ENCODE measurements at places on chromosomes 1 and 21.

- DNase-seq, result no peak
These were observed 113.9 kb downstream of the PEX14 start for GRCh38 chr1:10588640-10589039.

- DNase-seq, result no peak
These were observed 32.6 kb downstream of the CTBS start for GRCh38 chr1:84541679-84542078.

DNA sequence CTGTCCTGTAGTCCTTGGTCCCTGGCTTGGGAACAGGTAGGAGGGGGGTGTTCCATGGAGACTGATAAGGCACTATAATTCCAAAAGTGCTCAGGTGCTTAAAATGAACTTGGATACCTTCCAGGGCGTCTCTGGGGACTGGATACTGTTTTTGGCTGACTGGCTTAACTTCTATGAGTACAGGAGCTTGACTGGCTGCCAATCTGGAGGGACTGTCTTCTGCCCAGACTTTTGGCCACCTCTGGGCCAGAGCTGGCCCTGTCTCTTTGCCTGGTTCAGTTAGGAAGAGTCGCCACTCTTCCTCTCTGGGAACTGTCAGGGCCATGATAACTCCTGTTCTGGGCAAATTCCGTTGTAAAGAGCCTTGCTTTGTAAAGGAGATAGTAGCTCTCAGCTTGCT, 407.0 kb downstream of the TGFB2 start:
- no peak for DNase-seq

- no peak for DNase-seq
These were observed 33.2 kb downstream of the RGS5 start for GRCh38 chr1:163169553-163169952.

DNA sequence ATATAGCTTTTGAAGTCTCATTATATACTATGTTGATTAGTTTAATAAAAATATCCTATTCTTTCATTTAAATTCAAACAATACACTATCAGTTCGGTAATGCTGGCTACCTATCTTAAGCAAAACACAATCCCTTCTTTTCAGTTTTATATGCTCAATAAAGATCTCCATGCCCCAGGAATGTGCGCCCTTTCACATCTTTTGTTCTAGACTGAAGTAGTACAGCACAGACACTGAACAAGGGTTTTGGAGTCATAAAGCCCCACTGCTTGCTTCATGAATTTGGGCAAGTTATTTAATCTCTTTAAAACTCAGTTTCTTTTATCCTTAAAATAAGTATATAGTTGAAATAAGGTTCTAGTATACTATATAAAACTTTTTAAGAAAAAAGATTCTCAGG, 22.4 kb downstream of the SYDE2 start:
- no peak for DNase-seq

All from fibroblast of skin of left quadriceps (primary cell).